ENCODE measurements at places on chromosomes 3 and 15.

- DNase-seq = no peak
These were observed 140.5 kb upstream of the TBL1XR1 start for GRCh38 chr3:177337541-177338331.

DNA sequence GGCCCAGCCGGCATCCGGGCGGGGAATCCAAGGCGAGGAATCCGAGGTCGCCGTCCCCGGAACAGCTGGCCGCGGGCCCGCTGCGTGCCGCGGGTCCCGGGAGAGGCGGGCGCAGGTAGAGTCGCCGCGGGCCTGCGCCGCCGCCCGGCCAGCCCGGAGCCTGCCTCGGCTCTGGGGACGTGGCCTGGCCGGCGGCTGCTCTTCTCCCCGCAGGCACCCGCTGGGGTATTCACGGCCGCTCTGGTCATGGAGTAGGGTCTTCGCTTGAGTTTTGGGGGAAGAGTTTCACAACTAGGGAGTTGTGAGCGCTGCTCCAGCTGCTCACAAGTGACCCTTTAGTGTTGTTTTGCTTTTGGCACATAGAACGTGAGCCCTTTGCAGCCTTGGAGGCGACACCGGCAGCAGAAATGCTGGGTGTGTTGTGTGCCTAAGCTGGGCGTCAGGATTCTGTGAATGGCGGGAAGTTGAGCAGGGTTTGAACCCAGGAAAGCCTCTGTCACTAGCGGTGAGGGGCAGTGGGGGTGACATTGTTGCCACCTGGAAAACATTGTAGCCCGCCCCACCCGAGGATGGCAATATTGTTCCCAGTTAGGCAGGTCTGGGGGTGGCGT is 4.0 kb downstream of the TRIM71 start:
- peak; percentile 71 for DNase-seq

GRCh38 chr3:43055393-43055792 is 50.5 kb downstream of the POMGNT2 start:
- DNase-seq = no peak

- no peak for DNase-seq
These were observed 13.1 kb upstream of the FMN1 start for GRCh38 chr15:33207646-33208045.

- DNase-seq = no peak
These were observed 4.6 kb upstream of the ANKRD63 start for GRCh38 chr15:40287505-40287904.

DNA sequence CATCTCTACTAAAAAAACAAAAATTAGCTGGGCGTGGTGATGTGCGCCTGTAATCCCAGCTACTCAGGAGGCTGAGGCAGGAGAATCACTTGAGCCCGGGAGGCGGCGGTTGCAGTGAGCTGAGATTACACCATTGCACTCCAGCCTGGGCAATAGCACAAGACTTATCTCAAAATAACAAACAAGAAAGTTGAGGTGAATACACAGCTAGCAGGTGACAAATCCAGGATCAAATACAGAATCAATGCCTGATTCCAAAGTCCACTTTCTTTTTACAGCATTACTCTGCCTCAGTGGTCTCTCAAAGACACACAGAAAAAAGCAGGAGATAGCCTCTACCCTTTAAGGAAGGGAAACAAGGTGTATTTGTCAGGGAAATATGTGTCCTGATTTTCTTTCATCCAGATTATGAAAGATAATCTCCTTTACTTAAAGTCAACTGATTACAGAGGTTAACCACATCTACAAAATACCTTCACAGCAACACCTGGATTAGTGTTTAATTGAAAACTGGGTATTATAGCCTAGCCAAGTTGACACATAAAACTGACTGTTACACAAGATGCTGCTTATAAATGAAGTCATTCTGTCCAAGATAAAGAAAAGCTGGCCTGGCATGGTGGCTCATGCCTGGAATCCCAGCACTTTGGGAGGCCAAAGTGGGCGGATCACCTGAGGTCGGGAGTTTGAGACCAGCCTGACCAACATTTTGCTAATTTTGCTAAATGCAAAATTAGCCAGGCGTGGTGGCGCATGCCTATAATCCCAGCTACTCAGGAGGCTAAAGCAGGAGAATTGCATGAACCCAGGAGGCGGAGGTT is 4.0 kb upstream of the SLC25A38 start:
- DNase-seq = no peak

GRCh38 chr3:86244905-86245304 is 746.0 kb downstream of the VGLL3 start:
- DNase-seq = no peak

DNA sequence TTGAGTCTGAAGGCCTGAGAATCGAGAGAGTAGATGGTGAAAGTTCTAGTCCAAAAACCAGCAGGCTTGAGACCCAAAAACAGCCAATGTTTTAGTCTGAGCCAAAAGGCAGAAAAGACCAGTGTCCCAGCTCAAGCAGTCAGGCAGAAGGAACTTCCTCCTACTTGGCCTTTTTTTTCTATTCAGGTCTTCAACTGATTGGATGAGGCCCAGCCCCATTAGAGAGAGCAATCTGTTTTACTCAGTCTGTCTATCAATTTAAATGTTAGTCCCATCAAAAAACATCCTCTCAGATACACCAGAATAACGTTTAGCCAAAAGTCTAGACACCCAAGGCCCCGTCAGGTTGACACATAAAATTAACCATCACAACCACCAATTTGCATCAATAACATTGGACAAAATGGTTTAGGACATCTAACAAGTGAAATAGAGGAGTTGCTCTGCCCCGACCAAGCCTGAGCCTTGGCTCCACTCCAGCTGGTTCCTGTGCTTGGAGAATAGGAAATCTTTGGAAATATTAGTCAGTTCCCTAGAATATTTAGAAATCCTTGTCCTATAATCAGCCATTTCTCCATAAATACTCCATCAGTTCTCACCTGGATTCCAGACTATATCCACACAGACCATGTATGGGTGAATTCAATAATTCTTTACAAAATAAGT is 51.4 kb upstream of the LIPC start:
- DNase-seq = no peak

- no peak for DNase-seq
These were observed 2.2 kb upstream of the LYZL4 start for GRCh38 chr3:42412526-42413155.

GRCh38 chr3:148253713-148254112 is 444.0 kb upstream of the AGTR1 start:
- DNase-seq = no peak

DNA sequence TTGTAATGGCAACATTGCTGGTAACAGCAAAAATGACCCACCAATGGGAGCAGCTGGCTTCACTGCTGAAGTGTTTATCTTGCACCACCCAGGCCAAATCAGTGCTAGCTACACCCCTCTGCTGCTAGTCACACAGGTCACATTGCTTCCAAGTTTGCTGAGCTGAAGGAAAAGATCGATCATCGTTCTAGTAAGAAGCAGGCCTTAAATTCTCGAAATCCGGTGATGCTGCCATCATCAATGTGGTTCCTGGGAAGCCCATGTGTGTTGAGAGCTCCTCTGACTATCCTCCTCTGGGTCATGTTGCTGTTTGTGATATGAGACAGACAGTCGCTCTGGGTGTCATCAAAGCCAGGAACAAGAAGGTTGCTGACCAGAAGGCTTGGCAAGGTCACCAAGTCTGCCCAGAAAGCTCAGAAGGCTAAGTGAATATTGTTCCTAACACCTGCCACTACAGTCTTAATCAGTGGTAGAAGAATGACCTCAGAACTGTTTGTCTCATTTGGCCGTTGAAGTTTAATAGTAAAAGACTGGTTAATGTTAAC is 21.2 kb downstream of the TM4SF4 start:
- DNase-seq = no peak

DNA sequence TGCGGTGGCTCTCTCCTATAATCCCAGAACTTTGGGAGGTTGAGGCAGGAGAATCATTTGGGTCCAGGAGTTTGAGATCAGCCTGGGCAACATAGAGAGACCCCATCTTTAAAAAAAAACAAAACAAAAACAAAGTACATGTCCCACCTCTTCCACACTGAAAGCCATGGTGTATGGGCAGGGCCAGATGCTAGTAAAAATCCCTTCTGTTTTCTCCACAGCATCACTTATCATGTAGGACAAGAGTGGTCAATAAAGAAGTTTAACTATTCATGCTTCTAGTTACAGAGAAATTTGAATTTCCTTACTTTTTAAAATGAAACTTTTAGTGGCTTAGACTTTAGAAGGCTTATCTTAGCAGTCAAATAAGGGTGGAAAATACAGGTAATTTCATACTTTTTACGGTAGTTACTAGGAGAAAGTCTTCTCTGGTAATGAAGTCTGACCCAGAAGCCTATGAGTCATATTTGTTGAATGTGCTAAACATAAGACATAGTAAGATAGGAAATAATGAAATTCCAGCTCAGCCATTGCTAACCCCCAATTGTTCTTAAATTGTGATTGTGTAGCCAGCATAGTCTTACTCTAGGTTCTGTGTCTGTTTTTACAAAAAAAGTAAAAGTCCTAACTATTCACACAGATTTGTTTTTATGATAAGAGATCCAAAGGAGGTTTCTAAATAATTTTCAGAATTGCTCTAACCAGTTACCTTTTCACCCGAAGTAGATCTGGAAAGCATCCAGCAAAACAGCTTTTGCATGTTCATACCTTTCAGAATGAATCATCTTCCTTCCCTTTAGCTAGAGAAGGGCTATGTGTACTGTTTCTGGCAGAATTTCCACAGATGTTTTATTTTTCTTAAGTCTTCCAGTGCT is 16.4 kb upstream of the ZNF609 start:
- no peak for DNase-seq

DNA sequence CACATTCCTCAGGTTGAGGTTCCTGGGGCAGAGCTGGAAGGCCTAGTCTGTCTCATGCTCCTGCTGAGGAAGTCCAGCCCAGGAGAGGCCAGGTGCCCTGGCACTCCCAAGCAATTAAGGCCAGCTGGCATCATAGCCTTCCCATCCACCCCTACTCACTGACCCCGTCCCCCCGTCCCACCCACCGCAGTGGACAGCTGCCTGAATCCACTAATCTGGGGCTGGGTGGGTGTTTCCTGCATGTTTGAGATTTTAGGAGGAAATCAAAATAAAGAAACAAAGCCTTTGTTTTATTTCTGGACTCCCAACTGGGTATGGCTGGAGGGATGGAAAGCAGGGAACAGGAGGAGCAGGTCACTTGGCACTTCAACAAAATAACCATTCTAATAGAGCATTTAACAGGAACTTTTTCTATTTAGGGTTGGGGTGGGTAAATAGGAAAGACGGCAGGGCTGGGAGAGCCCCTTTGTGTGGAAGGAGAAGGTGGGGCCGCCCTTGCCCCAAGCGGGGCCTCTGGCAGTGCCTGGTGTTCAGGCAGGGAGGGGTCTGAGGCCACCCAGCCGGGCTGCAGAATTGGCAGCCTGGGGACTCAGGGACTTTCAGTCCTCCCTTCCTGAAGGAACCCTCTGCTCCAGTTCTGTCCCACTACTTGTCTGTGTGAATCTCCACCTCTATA is 8.5 kb downstream of the MRAS start:
- peak; percentile 23 for DNase-seq

- DNase-seq = peak; percentile 43
These were observed 5.4 kb downstream of the MGLL start for GRCh38 chr3:127816783-127817405.

GRCh38 chr15:66698318-66698961 is 3.6 kb upstream of the SMAD6 start:
- peak; percentile 86 for DNase-seq

GRCh38 chr3:124272605-124273151 is 280.8 kb upstream of the ROPN1 start:
- DNase-seq = no peak

DNA sequence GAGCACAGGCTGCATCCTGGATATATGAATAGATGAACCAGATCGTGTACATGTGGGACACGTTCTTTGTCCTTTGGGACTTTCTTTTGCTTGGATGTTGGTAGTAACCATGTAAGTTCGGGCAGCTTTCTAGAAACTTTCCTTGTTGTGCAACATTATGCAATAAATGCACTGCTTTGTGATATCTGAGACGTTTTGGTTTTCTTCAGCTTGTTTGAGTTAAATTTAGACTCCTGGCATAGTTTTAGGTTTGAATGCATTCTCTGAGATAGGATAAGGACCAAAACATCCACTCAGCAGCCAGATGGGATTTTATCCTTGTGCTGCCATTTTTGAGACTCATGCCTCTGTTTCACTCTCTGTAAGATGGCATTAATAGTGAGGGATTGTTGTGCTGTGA is 158.9 kb downstream of the IGF1R start:
- DNase-seq = no peak

DNA sequence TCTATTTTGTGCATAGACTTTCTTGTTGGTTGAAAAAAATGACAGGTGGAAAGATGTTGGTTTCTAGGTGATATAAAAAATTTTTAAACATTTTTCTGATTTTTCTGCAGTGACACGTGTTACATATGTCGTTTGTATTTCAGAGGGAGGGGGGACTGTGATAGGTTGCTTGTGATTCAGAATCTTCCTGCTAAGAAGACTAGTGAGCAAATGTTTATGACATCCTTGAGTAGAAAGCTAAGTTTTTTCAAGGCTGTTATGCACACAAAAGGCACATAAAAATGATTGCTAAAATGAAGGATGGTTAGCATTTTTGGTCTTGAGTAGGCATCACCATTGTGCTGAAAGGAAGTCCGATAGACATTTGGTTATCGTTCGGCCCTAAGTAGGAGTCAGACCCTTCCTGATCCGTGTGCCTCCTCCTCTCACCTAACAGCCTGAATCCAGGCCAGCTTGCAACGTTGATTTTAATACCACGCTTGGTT is 1.5 kb downstream of the ZNF639 start:
- DNase-seq = peak; percentile 29

GRCh38 chr3:45414823-45415222 is 26.4 kb downstream of the LARS2 start:
- no peak for DNase-seq

DNA sequence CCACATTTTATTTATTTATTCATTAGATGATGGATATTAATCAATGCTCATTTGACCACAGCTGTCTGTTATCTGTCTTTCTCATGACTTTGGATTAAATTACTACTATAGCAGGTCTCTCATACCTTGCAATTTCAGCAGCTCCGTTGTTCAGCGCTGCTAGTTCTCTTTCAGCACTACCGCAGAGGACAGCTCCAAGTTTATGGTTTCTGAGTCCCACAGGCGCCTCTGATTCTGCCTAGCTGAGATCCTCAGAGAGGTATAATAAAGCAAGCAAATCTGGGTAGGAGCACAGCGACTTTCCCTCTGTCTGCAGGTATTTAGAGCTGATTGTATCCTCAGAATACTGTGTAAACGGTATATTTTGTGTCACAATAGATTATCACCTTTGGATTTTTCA is 204.9 kb downstream of the CNTN4 start:
- peak; percentile 32 for DNase-seq

DNA sequence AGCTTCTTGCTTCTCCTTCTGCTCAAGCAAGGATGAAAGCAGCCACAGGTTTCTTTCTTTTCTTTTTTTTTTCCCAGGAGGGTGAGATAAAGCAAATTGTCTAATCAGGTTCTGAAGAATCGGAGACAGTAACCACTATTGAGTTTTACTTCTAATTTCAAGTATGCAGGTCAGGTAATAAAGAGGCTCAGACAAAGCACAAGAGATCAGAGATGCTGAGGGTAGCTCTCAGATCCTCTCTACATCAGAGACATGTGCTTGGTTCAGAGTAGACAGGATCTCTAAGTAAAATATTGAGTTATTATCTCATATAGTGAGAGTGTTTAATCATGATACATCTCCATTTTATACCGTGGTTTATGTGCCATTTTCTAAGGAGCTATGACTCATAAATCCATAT is 168.5 kb downstream of the NFKBIZ start:
- DNase-seq = no peak

GRCh38 chr3:140186421-140186920 is 251.5 kb downstream of the CLSTN2 start:
- DNase-seq = no peak

- no peak for DNase-seq
These were observed 22.3 kb upstream of the CBLB start for GRCh38 chr3:105891101-105891500.
